Dorsolateral prefrontal cortex (tissue), 122 donors: ENCODE measurements at places on chromosomes 3 and 15.
A peak's percentile ranks its signal among the peaks of the same experiment; 100 is the strongest.

DNA sequence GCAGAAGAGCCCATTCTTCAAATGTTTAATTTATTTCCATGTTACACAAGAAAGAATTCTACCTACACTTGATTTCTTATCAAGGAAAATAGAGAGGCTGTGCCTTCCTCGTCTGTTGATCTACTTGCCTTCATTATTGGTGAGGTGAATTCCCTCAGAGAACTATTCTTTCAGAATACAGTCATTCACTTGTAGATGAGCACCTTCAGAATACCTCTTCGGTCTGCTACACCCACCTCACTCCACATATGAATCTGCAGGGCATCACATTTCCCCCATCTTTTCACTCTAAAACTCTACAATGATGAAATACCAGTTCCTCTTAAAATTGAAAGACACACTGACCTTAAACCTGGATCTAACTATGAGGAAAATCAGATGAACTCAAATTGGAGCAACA lies 43.0 kb downstream of the TAFA4 start:
- no peak for DNase-seq

DNA sequence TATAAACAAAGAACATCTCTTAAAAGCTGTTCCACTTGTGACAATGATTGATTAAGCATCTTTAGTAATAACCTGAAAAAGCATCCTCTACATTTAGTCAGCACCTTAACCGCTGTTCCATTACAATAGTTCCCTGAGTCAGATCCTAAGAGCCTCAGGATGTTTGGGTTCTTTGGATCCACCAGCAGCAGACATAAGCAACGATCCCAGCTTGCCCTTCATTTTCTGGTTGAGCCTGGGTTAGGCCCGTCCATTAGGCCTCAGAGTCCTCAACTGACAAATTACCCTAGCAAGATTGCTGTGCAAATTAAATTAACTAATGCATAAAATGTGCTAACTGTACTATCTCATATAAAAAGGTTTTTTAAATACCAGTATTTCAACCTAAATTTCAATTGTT lies 42.3 kb upstream of the ROBO1 start:
- no peak for DNase-seq

- no peak for DNase-seq
These were observed 262.6 kb downstream of the MECOM start for GRCh38 chr3:169400874-169401273.

DNA sequence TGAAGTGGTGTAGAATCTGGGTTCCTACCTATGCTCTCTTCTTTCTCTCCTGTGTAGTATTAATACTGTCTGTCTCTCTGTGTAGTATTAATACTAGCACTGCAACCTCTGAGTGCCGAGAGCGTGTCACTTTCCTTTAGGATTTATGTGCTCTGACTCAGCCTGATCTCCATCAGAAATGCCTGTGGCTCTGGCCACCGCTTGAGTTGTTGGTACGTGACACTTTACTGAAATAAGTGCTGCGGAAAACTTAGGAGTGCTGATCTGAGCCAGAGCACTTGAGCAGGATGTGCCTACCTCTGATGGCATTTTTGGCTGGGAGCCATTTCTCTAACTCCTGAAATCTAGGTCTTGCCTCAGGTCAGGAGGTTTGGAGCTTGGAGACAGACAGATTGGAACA lies 807.4 kb downstream of the SQOR start:
- no peak for DNase-seq

DNA sequence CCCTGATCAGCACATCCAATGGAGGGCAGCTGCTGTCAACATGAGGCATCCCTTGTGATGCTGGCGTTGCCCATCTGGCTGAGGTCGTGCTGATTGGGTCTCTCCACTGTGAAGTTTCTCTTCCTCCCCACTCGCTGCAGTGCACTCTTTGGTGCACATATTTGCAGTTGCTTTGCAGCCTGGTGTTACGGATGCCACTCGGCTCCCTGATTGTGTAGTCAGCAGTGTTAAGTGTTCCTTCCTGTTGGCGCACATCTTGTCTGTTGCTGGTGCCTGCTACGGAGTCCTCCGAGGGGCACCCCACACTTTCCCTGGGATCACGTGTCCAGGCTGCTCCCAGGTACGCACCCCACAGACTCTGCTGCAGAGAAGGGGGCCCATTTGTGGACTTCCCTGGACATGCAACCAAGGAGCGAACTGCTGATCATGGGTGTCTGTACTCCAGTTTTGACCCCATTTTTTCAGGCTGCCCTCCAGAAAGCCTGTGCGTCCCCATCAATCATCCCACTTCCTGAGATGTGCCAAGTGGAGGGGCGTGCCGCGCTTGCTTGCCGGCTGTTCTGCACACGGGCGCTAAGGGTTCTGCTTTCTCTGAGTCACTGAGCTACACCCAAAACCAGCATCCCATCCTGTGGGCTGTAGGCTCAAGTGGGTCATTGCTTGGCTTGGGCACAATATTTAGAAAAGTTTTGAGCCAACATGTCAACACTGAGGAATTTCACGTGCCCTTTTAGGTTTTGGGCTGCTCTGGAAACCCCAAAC lies 98.6 kb downstream of the FBLN2 start:
- DNase-seq = no peak

GRCh38 chr3:192022412-192022811 lies 561.4 kb downstream of the PYDC2 start:
- DNase-seq = no peak

GRCh38 chr3:161064413-161064812 lies 40.7 kb downstream of the B3GALNT1 start:
- DNase-seq = no peak

GRCh38 chr3:148815316-148816110 lies 12.1 kb upstream of the CPB1 start:
- no peak for DNase-seq

- DNase-seq = no peak
These were observed 86.5 kb downstream of the FRMD4B start for GRCh38 chr3:69299344-69299743.

GRCh38 chr15:41966414-41966812 lies 5.9 kb downstream of the EHD4 start:
- no peak for DNase-seq

- peak; percentile 73 for DNase-seq
These were observed at the start of gene ZNF660 for GRCh38 chr3:44584646-44585501. Gene ZNF660 (plus strand): TSS chr3:44584964. CDS start chr3:44594194, 9,230 bp downstream.

GRCh38 chr15:69265347-69265955 lies 33.3 kb upstream of the PAQR5 start:
- no peak for DNase-seq

DNA sequence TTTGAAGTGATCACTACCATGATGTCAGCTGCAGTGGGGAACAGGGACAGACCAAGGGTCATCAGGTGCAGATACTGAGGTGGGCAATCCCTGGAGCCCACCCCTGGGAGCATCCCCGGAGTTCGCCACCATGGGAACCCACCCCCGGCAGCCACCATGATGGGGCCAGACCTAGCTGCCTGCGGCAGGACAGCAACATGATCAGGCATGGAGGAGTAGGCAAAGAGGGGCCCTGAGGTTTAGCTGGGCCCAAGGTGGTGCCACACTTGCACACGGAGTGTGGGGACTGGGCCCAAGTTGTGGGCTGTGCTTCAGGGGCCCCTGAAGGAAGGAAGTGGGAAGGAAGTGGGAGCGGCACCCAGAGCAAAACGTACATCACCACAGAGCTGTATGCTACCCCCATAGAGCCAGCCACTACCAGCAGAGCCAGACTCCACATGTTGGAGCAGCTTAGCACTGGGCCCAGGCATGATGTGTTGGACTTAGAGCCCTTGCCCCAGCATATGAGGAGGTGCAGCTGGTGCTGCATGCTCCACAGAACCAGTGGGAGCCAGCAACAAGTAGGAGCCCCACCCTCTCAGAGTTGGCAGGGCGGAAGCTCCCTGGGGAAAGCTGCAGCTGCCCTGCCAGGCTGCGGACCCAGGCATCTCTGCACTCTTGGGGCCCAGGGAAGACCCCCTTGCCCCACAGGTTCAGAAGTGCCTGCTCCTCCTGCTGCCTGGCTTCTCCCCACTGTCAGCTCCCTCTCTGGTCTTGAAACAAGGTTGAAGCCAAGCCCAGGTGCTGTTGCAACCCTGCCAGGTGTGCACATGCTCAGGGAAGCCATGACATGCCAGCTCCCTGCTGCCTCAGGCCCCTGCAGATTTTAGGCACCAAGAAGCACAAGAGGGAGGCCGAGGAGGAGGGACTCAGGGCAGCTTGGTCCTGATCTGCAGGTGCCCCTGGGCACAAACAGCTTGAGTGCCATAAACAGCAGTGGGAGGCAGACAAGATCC lies 515.3 kb downstream of the ZBBX start:
- DNase-seq = no peak
